Bronchial epithelial cell (primary cell): ENCODE measurements at places on chromosomes 11 and 22.

DNA sequence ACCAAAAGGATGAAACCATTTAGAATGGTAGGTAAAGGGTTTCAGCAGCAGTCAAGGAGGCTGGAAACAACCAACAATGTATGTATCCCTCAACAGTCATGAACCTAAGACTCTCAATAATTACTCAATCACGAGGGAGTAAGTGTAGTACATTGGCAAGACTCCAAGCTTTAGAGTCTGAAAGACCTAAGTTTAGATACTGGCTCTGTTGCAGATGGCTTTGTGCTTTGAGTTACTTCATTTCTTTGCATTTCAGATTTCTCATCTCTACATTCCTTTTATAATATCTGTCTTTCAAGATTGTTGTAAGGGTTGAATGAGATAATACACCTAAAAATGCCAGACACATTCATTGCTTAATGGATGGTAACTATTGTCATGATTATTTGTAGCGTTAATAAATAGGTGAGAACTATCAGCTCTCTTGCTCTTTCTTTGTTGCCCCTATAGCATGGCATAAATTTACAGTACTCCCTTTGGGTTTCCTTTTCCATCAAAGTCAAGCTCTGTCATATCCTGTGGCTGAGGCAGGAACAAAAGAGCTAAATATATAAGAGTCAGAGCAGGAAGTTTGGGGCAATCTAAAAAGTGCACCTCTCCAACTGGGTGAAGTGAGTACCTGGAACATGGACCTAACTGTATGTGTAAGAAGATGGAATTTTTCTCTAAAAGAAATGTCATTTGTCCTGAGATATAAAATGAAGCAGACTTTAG lies 228.2 kb upstream of the ZC3H12C start:
- peak; percentile 65 for DNase-seq

GRCh38 chr22:46405901-46406300 lies 70.4 kb downstream of the TRMU start:
- DNase-seq: no peak

GRCh38 chr11:77126156-77126775 lies 1.8 kb upstream of the MYO7A start:
- DNase-seq: no peak

DNA sequence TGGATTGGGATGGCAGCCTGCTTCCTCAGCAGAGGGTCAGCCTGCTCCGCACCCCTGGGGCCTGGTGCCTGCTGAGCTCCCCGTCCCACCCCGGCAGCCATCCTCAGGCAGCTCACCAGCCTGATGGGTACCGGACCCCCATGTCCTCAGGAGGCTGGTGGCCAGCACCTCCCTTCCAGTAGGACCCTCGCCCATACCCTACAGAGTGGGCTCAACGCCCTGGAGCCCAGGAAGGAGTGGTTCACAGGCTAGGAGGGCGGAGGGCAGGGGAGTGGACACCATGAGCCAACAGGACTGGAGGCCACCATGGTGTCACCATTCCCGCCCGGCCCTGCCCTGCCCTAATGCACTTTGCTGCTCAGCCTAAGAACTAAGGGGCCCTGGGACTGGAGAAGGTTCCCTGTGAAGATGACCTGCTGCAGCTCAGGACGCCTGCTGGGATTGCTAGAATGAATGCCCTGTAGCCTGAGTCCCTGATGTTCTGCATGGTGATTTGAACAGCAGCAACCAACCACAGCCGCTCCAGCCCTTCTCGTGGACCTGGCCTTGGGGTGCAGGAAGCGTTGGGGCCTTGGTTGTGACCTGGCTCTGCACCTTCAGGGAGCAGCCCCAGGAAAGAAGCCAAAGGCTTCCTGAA lies 1080.8 kb downstream of the BRD1 start:
- DNase-seq: no peak

DNA sequence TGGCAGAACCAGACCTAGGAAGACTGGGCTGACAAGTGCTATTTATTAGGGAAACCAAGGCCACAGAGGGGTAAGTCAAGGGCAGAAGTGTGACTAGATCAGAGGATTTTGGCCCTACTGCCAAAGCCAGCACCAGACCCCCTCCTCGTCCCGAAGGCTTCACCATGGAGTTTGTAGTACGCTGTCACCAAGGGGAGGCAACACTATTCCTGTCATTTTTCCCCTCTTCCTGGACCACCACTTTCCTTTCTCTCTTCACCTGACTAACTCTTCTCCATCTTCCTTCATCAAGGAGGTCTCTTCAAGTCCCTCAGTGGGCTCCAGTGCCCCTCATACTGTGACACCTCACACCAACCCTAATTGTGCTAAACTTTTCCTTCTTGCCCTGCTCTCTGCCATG lies 34.9 kb downstream of the MN1 start:
- no peak for DNase-seq

- DNase-seq: no peak
These were observed 76.1 kb downstream of the BBOX1 start for GRCh38 chr11:27116684-27117083.

- no peak for DNase-seq
These were observed 17.8 kb downstream of the OTUB1 start for GRCh38 chr11:64003807-64004589.

DNA sequence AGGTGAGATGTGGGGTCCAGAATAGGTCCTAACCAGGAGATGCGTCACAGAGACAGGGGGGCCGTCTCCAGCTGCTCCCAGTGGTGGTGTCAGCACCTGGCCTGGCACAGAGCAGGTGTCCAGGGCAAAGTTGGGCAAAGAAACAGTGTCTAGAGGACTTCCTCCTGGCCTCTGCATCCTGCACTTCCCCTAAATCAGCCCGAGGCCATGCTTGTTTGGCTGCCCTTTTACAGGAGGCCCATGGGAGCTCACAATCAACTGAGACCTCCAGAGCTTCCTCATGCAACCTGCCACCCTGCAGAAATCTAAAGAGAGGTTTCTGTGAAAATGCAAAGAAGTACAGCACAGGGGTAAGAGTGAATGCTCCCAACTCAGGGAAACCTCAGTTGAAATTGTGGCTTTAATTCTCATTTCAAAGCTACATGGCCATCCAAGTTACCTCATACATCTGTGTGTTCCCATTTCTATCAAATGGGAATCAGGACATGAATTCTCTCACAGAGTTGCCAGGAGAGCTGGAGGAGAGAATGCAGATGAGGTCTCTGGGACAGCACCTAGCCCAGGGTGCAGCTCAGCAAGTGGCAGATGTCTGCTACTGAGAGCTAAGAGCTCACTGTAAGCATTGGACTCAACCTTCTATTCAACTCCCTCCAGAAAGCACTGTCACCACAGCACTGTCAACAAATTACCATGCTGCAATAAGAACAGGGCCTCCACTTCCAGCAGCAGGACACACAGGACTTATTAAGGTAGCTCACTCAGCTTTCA lies 32.6 kb downstream of the TCIRG1 start:
- DNase-seq: no peak

GRCh38 chr11:16338393-16338792 lies 18.0 kb downstream of the SOX6 start:
- DNase-seq: peak; percentile 36

DNA sequence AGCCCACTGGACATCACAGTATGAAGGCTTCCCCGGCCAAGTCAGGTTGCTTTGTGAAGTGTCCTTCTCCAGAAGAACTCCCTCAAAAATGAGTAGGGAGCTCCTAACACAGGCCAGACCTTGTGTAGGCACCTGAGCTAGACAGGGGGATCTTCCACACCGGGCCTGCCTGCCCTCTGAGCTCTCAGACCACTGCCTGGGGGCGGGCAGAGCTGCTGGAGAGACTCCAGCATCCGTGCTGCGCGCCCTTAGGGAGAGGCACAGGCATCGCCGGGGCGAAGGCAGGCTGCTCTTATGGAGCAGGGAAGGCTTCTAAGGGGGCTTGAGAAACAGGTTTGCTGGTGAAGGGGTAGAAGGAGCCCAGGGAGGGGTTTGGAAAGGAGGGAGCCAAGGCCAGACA lies 4.4 kb downstream of the KCNJ5 start:
- no peak for DNase-seq

- no peak for DNase-seq
These were observed 10.7 kb downstream of the MAML2 start for GRCh38 chr11:96332126-96332771.

- DNase-seq: no peak
These were observed 149.7 kb downstream of the CTTN start for GRCh38 chr11:70547821-70548670.

GRCh38 chr22:41940832-41941765 lies 5.9 kb downstream of the CENPM start:
- peak; percentile 79 for DNase-seq

- no peak for DNase-seq
These were observed 593.5 kb upstream of the FAT3 start for GRCh38 chr11:91630916-91631673.

- no peak for DNase-seq
These were observed 20.0 kb upstream of the TALDO1 start for GRCh38 chr11:727281-727701.

DNA sequence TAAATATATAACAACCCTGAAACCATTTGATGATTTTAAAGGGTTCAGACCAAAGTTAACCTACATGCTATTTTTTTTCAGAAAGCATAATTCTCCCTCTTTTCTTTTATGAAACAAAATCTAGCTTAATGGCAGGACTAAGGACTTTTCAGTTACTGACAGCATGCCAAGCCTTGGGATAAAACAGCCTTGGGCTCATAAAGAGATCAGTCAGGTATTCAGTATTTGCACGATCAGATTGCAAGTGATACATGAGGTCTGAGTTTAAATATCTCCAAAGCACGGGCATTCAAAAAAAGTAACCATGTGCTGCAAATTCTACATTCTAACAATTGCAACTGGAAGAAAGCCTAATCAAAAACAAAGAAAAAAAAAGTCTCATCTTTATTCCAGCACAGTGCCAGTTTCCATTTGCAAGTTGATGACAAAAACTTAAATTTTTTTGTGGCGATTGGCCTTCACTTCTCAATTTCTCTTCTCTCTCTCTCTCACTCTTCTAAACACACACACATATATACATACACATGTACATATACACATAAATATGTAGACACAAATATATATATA lies 60.1 kb downstream of the CTSC start:
- no peak for DNase-seq

DNA sequence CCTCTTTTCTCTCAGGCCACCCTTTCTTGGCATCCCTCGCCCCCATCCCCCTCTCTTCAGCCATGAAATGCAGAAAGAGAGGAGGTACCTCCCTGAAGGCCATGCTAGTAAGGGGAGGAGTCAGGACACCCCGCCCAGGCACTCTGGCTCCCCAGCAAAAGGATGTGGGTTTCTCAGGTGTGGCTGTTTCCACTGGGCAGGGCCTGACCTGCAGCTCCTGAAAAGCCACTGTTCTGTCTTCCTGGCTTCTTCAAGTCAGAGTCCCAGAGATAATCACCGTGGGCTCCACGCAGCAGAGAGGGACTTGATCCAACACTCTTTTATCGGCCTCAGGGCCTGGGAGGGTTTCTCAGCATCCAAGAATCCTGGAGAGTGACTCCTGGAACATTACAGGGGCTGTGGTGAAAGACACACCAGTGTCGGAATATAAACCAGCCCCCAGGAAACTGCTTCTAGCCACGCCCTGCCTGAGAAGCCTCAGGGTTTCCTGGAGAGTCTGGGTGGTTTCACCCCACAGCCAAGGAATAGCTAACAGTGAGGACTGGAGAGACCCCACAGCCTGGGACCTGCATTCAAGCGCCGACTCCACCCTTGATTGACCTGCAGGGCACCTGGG lies 45.7 kb upstream of the TSPAN18 start:
- peak; percentile 64 for DNase-seq

GRCh38 chr11:75814363-75814676 lies 690 bp upstream of the UVRAG start:
- DNase-seq: peak; percentile 77

DNA sequence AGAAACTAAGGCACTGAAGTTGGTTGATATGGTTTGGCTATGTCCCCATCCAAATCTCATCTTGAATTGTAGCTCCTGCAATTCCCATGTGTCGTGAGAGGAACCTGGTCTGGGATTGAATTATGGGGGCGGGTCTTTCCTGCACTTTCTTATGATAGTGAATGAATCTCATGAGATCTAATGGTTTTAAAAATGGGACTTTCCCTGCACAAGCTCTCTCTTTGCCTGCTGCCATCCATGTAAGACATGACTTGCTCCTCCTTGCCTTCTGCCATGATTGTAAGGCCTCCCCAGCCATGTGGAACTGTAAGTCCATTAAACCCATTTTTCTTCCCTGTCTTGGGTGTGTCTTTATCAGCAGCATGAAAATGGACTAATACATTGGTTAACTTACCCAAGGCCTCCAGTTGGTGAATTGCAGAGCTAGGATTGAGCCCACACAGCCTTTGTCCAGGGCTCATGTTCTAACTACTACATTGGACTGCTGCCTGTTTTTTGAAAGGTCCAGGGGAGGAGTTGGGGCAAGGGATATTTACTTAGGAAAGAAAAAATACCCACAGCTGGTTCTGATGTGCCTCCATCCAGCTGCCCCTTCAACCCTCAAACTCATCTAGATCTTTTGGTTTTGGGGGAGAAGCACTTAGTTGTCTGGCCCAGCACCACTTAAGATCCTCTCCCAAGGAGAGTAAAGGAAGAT lies 107.8 kb upstream of the NAV2 start:
- no peak for DNase-seq

GRCh38 chr22:49331878-49332277 lies 495.8 kb downstream of the BRD1 start:
- DNase-seq: no peak

DNA sequence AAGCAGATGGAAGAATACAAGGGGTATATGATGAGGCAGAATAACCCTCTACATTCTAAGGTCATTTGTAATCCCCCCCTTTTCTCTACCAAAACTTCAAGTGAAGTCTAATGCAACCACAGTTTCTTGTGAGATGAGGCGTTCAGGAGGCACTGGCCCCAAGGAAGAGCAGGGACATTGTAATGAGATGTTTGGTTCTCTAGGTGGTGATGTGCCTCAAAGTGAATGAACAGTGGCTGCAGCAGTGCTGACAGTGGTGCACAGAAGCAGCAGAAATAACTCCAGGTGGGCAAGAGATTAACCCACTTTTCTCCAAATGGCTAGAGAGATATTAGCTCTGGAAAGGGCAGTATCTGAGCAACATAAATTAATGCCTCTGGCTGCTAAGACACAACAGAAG lies 33.8 kb downstream of the PDGFD start:
- DNase-seq: no peak

DNA sequence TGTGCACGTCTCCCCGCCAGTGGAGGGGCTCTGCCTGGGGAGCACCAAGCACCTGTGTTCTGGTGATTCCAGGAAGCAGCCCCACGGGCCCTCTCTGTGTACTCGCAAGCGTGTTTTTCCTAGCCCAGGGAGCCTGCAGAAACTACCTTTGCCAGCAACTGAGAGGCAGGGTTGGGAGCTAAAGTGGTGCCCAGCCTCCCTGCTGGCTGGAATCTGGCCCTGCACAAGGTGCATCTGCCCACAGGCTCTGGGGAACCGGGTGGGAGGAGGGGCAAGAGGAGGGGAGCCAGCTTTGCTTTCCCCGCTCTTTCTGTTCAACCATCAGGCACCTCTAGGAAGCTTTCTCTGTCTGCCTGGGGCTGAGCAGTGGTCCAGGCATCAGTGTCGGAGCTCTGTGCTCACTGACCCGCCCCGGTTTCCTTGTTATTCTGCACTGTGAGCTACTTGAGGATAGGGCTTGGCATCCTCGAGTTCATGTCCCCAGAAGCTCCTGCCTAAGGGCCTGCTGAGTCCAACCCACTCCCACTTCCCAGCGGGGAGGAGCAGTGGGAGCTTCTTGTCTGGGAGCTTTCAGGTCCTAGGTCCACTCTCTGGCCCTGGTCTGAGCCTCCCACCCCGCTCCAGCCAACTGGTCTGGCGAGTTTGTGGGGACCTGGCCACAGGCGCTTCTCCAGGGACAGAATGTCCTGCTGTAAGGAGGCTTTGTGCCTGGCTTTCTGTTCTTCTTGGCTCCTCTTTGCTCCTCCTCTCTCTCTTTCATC lies 14.9 kb downstream of the DAGLA start:
- DNase-seq: no peak

- DNase-seq: no peak
These were observed 16.5 kb upstream of the MYOD1 start for GRCh38 chr11:17702876-17703275.

- no peak for DNase-seq
These were observed 30.5 kb upstream of the PPARA start for GRCh38 chr22:46119729-46120419.
